ENCODE measurements at places on chromosomes 3 and 15.
A peak's percentile ranks its signal among the peaks of the same experiment; 100 is the strongest.

- no peak overlapping the region for H3K4me3 ChIP-seq
- H3K27me3 ChIP-seq, result peaks cover 5% of the 10 kb centered on the region
- no peaks in the 10 kb centered on the region for H3K36me3 ChIP-seq
- peaks cover 17% of the 10 kb centered on the region for H3K4me1 ChIP-seq
- H3K27ac ChIP-seq, result peak overlapping the region; percentile 42
Measured at GRCh38 chr15:40340038-40340739, 550 bp downstream of the CCDC9B start.

DNA sequence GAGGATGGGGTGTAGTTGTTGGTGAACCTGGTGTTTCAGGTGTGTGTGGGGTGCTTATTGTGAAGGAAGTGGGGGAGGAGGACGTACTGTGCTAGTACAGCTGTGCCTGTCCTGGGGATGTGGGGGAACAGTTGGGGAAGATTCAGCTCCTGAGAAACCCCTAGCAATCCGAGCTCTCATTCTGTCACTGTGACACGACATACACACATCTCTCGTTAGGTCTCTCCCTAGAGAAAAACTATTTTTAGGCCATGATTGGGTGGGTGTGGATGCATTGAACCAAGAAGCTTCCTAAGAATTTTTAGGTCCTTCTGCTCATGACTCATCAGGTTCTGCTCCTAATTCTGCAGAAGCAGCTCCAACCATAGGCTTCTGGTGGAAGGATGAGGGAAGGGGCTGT, 54.3 kb downstream of the SLC30A4 start:
- peaks cover 3% of the 10 kb centered on the region for H3K36me3 ChIP-seq
- H3K27me3 ChIP-seq, result peaks cover 37% of the 10 kb centered on the region
- no peak for DNase-seq
- no peak overlapping the region for H3K27ac ChIP-seq

DNA sequence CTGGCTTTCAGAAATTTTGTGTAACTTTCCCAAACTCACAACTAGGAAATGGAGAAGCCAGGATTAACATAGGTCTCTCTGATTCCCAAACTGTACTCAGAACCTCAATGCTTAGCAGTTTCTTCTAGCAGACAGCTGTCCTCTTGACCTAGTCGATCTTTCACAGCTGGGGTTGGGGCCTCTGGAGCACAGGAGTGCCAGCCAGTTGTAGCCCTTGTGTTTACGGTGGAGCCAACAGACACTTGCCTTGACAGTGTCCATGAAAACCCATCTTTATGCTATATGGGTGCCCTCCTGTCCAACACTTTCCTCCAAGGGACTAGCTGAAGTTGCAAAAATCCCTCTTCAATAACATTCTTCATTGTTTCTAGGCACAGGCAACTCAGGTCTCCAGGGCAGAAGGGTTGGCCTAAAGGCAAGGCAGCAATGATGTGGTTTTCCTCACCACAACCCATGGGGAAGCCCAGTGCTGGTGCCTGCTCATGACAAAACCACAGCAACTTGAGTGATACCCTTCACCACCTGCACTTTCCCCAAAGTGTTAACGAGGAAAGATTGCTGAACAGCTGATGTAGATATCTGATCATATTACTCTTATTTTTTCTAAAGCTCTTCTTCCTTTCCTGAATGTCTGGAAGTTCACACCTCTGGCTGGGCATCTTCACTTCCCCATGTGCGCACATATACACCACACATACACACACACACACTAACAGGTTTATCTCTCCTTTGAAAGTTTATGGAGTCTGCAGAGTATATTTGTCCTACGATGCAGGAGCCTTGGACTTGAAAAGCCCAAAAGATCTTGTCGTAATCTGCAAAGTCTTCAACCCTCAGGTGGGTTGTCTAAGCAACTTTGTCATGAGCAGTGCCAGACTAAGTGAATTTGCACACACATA, 11.0 kb upstream of the KNG1 start:
- H3K4me1 ChIP-seq, result no peaks in the 10 kb centered on the region
- no peaks in the 10 kb centered on the region for H3K36me3 ChIP-seq
- no peak overlapping the region for H3K27ac ChIP-seq
- no peak for DNase-seq

- no peaks in the 10 kb centered on the region for H3K4me1 ChIP-seq
- H3K4me3 ChIP-seq, result no peak overlapping the region
- no peaks in the 10 kb centered on the region for H3K36me3 ChIP-seq
- H3K27ac ChIP-seq, result no peak overlapping the region
- DNase-seq, result no peak
- no peaks in the 10 kb centered on the region for H3K27me3 ChIP-seq
Measured at GRCh38 chr15:32824777-32825176, 107.0 kb downstream of the GREM1 start.

DNA sequence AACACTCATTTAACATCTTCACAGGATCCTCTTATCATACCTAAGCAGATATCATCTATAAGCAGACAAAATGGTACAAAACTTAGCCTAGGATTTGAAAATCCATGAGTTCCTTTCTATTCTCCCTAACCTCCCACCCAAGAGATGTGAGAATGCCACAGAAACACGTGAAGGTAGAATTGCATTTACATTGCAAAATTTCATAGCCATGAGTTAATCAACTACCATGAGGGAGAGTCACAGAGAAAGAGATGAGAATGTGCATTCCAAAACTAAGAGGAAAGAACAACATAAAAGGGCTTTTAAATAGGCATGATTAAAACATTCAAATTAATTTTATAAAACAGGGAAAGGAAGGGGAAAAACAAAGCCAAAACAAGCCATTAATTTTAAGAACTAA, 806.2 kb downstream of the NTRK3 start:
- DNase-seq, result no peak
- no peak overlapping the region for H3K4me3 ChIP-seq
- H3K27me3 ChIP-seq, result peaks cover 1% of the 10 kb centered on the region
- no peak overlapping the region for H3K27ac ChIP-seq
- no peaks in the 10 kb centered on the region for H3K4me1 ChIP-seq
- H3K36me3 ChIP-seq, result no peaks in the 10 kb centered on the region

DNA sequence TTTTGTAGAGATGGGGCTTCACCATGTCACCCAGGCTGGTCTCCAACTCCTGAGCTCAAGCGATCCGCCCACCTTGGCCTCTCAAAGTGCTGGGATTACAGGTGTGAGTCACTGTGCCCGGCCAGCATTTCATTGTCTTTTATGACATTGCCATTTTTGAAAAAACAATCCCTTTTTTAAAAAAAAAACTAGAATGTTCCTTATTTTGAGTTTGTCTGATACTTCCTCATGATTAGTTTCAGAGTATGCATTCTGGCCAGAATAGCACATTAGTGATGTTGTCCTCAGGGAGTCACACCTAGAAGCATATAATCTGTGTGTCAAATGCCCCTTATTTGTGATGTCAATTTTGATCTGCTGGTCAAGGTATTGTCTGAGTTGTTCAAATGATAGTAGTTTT, 21.2 kb upstream of the NMD3 start:
- no peak overlapping the region for H3K27ac ChIP-seq
- H3K36me3 ChIP-seq, result no peaks in the 10 kb centered on the region
- no peaks in the 10 kb centered on the region for H3K4me1 ChIP-seq
- DNase-seq, result no peak

DNA sequence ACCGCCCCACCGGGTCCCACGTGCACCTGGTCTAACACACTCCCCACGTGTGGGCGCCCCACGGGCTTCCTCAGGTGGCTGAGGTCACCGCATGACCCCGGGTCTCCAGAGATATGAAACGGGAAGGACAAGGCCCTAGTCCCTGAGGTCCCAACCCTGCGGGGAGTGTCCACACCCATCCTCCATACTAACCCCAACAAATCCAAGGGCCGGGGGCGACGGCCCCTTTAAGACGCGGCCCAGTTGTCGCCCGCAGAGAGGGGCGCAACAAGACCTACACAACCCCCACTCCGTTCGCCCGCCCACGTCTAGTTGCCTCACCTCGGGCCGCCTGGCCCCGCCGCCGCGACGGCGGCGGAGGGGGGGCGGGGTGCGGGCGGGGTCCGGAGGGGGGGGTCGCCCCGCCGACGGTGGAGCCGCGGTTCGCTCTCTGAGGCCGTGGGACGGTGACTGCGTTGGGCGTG, 396 bp downstream of the INO80 start:
- peak overlapping the region; percentile 96 for H3K27ac ChIP-seq
- H3K4me3 ChIP-seq, result peak overlapping the region; percentile 99
- no peaks in the 10 kb centered on the region for H3K36me3 ChIP-seq
- DNase-seq, result peak; percentile 38

DNA sequence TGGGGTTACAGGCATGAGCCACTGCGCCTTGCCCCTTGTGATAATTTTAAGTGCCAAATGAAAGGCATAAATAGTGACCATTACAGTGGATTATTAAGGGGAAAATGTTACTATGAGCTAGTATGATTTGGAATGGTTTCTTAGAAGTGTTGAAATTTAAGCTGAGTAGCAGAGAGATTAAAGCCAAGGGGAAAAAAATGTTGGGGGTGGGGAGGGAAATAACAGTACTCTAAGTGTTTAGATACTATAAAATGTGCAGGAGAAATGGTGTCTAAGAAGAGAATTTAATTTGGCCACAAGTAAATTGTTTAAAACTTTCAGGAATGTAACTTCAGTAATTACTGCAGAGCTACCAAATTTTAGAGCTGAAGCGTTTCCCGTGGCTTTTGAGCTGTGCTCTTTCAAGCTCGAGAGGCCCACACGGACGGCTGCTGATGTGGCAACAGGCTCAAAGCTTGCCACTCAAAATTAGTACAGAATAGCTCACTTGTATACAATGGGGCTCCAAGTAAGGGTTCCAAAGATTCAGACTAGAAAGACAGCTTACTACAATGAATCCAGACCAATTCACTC, 23.9 kb upstream of the SLC12A8 start:
- H3K27me3 ChIP-seq, result no peaks in the 10 kb centered on the region
- peaks cover 3% of the 10 kb centered on the region for H3K4me1 ChIP-seq
- DNase-seq, result no peak
- H3K27ac ChIP-seq, result no peak overlapping the region

GRCh38 chr3:146537603-146538002, 6.8 kb downstream of the PLSCR1 start:
- H3K27ac ChIP-seq, result no peak overlapping the region
- H3K27me3 ChIP-seq, result no peaks in the 10 kb centered on the region
- H3K4me3 ChIP-seq, result no peak overlapping the region
- DNase-seq, result no peak
- H3K36me3 ChIP-seq, result peaks cover 18% of the 10 kb centered on the region
- peaks cover 25% of the 10 kb centered on the region for H3K4me1 ChIP-seq

GRCh38 chr3:43000387-43000786, 21.3 kb downstream of the GASK1A start:
- no peaks in the 10 kb centered on the region for H3K27me3 ChIP-seq
- no peak for DNase-seq
- no peaks in the 10 kb centered on the region for H3K36me3 ChIP-seq
- no peak overlapping the region for H3K27ac ChIP-seq

GRCh38 chr3:103083848-103084631, 649.2 kb downstream of the ZPLD1 start:
- no peak overlapping the region for H3K27ac ChIP-seq
- peaks cover 4% of the 10 kb centered on the region for H3K4me1 ChIP-seq
- H3K36me3 ChIP-seq, result no peaks in the 10 kb centered on the region
- DNase-seq, result no peak

DNA sequence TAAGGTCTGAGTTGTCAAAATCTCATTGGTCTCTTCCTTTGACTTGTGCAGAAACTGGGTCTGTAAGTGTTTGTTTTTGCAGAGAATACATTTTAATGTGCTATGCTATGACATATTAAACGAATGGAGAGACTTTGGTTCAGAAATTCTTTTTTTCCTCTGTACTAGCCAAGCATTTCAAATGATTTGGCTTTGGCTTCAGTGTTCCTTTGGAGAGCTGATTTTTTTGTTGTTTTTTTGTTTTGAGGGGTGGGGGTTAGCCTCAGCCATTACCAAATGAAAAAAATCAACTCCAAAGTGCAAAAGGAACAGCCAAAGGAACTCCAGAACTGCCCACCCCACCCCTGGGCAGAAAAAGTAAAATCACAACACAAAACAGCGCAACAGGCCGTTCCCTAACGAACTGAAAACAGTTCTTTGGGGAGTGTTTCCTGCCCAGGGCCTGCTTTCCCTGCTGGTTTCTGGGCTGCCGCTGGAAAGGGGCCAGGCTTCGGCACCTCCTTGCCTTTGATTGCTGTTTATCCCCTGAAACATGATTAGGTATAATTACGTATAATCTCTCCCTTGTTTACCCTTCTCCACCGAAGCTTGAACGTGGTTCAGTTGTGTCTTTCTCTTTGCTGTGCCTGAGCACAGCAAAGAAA, 57.6 kb upstream of the NEO1 start:
- no peaks in the 10 kb centered on the region for H3K36me3 ChIP-seq
- peaks cover 8% of the 10 kb centered on the region for H3K4me1 ChIP-seq
- H3K27ac ChIP-seq, result peak overlapping the region; percentile 58

DNA sequence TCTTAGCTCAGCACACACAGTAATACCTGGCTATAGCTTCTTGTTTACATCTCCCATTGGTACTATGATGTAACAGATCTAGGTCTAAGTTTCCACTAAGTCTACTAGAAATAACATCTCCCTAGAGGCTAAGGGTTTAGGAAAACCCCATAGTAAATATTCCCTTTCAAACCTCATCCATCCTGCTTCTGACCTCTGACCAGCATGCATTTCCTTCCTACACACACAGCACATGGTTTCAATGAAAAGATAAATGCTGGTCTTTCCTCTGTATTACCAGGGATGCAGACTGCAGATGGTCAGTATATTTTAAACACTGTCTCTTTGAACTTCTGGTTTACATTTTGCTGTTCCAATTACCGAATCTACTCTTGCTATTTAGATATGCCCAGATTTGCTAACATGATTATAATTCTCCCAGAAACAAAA, 96.6 kb downstream of the EFL1 start:
- no peak for DNase-seq
- H3K4me1 ChIP-seq, result peaks cover 16% of the 10 kb centered on the region
- no peak overlapping the region for H3K27ac ChIP-seq
- no peaks in the 10 kb centered on the region for H3K27me3 ChIP-seq

DNA sequence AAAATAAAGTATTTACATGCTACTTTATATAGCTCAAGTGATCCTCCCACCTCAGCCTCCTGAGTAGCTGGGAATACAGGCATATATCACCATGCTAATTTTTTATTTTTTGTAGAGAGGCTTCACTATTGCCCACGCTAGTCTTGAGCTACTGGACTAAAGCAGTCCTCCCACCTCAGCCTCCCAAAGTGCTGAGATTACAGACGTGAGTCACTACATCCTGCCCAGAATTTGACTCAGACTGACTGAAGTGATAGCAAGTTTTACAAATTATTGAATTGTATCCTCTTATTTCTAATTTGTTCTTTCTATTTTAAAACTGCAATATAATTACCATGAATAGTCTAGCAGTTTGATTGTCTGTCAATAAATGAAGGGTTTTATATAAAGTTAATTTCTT, 210.3 kb upstream of the CGNL1 start:
- no peak overlapping the region for H3K27ac ChIP-seq
- no peaks in the 10 kb centered on the region for H3K27me3 ChIP-seq
- peaks cover 3% of the 10 kb centered on the region for H3K4me1 ChIP-seq

DNA sequence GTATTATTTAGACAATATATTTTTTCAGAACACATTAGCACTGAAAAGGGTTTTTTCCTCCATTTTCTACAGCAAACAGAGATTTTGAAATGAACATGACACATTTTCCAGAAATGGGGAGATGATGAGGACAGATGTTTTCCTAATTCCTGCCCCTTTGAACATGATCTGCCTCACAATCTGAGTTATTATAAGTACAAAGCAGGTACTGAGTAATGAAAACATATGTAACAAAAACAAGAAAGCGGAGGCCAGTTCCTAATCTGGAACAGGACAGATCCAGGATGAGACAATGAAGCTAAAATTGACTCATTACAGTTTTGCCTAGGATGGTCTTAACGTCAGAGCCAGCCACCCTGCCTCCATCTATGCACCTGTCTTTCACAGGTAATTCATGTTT, 642.8 kb upstream of the NR2F2 start:
- no peak overlapping the region for H3K27ac ChIP-seq
- no peaks in the 10 kb centered on the region for H3K27me3 ChIP-seq
- no peak for DNase-seq
- H3K4me1 ChIP-seq, result no peaks in the 10 kb centered on the region
- H3K4me3 ChIP-seq, result no peak overlapping the region

All from endothelial cell (in vitro differentiated cells).